ENCODE measurements at places on chromosomes 11 and 22.
A peak's percentile ranks its signal among the peaks of the same experiment; 100 is the strongest.

DNA sequence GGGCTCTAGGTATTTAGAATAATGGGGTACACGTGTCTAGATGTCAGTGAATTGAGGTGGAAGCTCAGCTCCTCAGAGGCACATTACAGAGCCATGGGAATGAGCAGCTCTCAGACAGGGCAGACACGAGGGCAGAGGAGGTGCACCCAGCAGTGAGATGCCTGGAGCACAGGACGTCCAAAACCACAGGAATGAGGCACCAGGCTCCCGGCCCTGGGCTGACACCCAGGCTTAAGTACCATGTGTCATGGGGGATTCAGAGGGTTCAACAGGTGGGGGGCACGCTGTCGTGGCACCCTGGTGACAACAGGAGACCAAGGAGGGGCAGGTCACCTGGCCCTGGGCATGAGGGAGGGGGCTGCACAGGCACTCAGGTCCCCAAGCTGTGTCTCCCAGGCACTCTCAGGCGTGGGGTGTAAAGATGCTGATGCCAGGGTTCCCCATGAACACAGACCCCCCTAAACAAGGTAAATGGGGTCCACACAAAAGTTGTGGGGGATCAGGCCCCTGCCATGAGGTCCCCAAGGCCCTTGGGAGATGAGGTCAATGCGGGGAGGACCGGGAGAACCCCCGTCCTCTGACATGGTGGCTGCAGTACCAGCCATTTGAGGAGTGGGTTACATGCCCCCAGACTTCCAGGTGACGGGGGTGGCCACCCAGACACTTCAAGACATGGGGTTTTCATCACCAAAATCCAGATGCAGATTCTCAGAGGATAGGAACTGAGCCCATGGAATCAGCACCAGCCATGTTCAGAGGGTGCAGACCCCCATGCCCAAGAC, 5.6 kb upstream of the SYT8 start:
- DNase-seq, result no peak

DNA sequence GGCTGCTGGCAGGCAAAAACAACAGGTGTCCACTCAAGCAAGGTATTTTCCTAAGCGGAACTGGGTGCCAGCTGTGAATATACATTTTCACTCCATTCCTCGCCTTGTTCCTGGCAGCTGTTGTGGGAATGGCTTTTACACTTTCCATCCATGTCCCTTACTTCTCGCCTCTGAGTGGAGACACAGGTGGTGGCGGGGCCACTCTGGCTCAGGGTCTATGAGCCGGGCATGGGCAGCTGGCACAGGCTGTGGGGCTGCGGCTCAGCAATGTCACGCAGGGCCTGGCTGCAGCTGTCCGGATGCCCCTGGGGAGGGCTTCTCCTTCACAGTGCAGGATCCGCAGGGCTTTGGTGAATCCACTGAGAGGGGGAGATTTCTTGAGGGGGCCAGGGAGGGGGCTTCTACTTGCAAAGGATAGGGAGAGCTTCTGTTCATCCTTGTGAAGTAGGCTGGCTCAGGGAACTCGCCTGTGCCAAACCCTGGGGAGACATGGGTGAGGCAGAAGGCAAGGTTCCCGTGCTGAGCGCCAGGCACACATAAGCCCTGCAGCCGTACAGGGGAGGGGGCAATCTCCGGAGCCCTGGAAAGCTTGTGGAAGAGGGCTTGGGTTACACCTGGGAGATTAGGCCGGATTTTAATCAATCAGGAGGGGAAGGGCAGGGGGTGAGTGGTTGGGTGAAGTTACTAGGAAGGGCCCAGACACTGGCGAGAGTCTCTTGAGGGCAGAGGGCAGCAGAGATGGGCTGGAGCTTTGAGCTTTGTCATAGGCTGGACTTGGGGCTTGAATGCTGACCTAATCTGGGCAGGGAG, 45.7 kb downstream of the KCNQ1OT1 start:
- no peak for DNase-seq

- no peak for DNase-seq
Observed at GRCh38 chr11:121654259-121654842, 201.6 kb upstream of the SORL1-AS1 start.

DNA sequence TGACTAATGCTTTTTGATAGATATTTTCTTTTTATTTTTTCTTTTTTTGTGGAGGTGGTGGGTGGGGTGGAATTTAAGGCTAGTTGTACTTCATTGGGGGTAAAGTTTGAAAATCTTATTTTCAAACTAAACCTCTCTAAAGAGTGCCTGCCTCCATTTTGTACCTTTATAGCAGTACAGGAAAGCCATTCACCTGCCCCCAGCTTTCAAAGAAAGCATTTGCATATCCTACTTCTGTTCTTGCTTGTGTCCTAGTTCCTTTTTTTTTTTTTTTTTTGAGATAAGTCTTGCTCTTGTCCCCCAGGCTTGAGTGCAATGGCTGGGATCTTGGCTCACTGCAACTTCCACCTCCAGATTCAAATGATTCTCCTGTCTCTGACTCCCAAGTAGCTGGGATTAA, 766.2 kb upstream of the LRRC4C start:
- no peak for DNase-seq

DNA sequence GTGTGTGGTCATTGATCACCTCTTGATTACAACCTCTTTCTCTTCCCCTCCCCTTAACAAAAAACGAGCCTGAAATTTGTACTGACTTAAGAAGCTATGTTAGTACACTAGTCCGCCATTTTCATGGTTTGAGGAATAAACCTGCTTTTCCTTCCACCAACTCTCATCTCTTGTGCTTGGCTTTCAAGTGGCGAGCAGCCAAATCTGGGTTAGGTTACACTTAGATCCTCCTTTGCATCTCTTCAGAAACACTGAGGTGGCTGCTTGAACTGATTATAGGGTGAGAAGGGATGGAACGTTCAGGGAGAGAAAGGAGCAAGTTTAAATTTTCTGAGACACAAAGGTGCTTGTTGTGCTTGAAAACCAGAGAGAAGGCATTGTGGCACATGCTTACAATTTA, 2171.4 kb downstream of the LRRC4C start:
- DNase-seq, result no peak

DNA sequence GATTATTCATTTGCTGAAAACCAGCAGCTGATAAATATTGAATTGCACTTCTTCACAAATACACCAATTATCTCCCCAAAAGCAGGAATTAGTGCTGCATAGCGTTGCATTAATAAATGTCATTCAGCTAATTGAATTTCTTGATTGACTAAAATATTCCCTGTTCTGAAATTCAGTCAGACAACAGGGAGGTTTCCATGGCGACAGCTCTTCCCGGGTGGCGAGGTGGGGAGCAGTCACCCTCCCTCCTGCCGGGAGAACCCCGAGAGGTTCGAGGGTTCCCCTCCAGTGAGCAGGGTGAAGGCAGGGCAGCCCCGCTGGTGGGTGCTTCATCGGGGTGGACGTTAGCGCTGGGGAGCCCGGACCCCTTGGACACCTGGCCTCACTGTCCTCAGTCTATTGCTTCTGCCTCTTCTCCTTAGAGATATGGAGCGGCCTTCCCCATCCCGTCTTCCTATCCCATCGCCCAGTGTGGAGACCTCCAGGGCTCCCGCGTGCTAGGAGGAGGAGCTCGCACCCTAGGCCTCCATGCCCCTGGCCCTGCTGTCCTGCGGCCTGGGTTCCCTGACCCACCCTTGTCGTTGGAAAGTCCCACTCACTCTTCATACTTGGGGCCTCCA, 983.5 kb downstream of the BRD1 start:
- no peak for DNase-seq

- DNase-seq, result no peak
Observed at GRCh38 chr11:92302770-92303169, 78.2 kb downstream of the FAT3 start.

DNA sequence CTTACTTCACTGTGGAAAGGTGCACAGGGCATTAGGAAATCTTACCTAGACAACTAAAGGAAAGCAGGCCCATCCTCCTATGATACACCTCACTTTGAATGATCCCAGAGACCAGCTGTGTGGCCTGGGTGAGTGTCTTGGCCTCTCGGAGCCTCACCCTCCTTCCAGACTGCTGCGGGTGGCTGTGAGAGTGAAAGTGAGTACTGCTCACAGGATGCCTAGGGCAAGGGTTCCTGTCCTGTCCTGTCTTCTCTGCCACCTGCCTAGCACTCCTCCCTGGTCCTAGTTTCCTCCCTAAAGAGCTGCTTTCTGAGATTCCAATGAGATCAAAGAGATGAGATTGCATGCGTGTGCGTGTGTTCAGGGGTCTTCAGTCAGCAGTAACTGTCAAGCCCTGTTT, 19.5 kb upstream of the ADORA2A start:
- DNase-seq, result no peak

- DNase-seq, result no peak
Observed at GRCh38 chr22:44572414-44573207, 74.6 kb upstream of the RTL6 start.

GRCh38 chr11:12581923-12582322, 92.3 kb upstream of the TEAD1 start:
- DNase-seq, result no peak

- no peak for DNase-seq
Observed at GRCh38 chr11:2897048-2897447, 11.5 kb upstream of the CDKN1C start.

- DNase-seq, result no peak
Observed at GRCh38 chr11:117795638-117796455, 1.2 kb downstream of the DSCAML1 start.

GRCh38 chr22:35521358-35522224, 19.0 kb upstream of the RASD2 start:
- no peak for DNase-seq

DNA sequence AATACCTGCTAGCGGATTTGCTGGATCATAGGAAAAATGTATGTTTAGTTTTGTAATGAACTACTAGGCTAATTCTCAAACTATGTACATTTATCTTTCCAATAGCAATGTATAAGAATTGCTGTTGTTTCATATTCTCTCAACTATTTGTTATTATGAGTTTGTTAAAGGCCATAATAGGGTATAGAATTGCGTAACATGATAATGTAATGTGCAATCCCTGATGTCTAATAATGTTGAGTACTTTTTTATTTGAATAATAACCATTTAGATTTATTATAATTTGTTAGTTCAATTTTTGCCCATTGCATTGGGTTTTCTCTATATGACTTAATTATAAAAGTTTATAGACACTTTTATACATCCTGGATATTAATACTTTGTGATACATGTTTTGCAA, 801.6 kb downstream of the LUZP2 start:
- DNase-seq, result no peak

GRCh38 chr11:10480026-10480425, 25.0 kb downstream of the AMPD3 start:
- no peak for DNase-seq

GRCh38 chr22:44913198-44913983, 96.4 kb downstream of the PHF21B start:
- no peak for DNase-seq

GRCh38 chr11:87290304-87290922, 252.7 kb downstream of the TMEM135 start:
- DNase-seq, result peak; percentile 20

DNA sequence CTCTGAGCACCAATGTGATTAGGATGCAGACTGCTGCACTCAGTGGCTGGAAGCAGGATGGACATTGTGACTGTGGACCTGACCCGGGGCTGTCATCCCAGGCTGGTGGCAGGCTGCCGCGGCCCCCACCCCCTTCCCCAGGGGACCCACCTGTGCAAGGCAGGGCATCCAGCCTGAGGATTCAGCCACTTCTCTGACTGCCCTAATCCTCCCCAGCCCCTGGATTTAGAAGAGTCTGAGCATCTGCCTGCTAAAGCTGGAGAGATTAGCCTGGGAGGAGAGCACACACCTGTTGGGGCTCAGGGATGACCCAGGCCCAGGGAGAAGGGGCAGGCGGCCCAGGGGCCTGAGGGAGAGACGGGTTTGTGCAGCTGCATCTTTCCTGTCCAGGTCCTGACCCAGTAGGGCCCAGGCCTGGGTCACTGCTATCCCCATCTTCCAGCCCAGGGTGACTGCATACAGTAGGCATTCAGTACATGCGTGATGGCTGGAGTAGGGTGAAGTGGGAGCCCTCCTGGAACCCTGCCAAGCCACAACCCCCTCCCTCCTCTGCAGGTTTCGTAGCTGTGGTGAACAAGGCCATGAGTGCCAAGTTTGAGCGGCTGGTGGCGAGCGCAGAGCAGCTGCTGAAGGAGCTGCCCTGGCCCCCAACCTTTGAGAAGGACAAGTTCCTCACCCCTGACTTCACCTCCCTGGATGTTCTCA, 12.1 kb downstream of the DPP3 start:
- no peak for DNase-seq

DNA sequence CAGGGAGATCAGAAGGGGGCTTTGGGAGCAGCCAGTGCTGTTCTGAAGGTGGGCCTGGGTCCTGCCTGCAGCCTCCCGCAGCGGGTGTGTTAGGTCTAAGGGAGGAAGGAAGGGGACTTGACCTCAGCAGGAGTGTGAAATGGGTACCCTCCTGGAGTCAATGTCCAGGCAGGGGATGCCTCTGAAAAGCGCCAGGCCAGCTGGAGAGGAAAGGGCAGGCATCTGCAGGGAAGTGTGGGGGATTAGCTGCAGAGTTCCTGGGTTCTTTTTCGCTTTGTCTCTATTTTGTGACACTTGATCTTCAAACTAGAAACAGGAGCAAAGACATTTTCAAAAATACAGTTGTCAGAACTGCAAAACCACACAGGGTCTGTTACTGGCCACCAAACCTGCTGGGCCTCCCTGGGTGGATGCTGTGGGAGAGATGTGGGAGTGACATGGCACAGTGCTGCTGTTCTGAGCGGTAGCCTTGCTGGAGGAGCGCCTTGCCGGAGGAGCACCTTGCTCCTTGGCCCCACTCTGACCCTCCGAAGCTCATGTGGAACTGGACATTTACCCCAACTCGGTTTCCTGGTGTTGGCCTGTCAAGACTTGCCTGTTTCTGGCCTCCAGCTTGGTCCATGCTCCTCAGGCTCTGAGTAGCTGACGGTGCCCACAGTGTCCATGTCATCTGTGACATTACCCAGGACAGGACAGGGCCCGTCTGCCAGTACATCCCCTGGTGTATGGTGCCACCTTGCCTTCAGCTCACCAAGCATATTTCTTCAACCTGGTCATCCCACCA, 25.9 kb downstream of the MED15 start:
- DNase-seq, result no peak

- no peak for DNase-seq
Observed at GRCh38 chr11:130728185-130729180, 187.8 kb downstream of the SNX19 start.

GRCh38 chr11:405323-405953, 9.4 kb downstream of the SIGIRR start:
- no peak for DNase-seq

All from NCI-H1930 (cell line).